ENCODE measurements at places on chromosomes 5 and 9. TPM values are rescaled to one million over a fixed set of nuclear protein-coding genes. Genes with fewer than 3 reads are reported as not detected.

DNA sequence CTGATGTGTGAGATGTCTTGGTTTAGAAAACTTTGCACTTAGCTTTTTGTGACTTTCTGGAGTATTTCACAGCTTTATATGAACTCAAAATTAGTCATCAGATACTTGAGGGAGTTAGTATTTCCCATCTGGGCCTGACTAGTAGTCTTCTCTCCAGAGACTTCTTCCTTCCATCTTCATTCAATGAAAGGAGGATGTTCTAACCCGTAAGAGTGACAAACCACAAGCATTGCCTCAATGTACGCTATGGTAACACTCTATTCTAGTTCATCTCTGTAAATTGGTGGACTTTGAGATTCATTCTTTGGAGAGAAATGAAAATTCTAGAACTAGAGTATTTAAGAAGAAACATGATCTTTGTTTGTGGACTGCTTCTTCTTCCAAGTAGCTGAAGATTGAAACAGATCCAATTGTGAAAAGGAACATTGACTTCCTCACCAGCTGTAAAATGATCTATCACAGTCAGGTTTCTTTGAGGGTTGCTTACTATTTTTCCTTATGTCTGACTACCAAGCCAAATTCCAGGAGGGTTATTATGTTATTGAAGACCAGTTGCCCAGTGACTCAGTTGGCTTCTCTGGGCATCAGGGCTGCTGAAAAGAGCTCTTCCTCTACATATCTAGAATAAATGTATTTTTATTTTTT, 157.6 kb downstream of the SLC12A2 start:
- DNase-seq, result no peak

- no peak for DNase-seq
These were observed 217.0 kb downstream of the DMRT2 start for GRCh38 chr9:1267141-1267570.

DNA sequence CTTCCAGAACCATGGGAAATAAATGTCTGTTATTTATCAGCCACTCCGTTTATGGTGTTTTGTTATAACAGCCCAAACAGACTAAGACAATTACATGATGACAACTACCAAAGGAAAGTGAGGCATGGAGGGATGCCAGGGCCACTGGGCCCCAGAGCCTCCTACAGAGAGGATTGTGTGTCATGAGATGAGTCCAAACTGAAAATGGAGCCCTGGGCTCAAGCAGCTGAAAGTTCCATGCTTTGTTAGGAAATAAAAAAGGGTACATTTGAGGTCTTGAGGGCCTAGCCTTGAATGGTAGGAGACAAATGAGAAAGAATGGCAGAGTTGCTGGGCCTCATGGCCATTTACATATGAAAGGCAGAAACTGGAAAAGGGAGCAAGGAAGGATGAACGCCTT, 586.5 kb downstream of the CETN3 start:
- no peak for DNase-seq

GRCh38 chr5:127985811-127986325, 97.7 kb upstream of the SLC12A2 start:
- no peak for DNase-seq

GRCh38 chr5:126309860-126310259, 113.3 kb upstream of the GRAMD2B start:
- no peak for DNase-seq

GRCh38 chr5:3201121-3201520, 394.5 kb upstream of the IRX1 start:
- DNase-seq, result no peak

- no peak for DNase-seq
These were observed 380.6 kb downstream of the ADGRV1 start for GRCh38 chr5:90939211-90939610.

DNA sequence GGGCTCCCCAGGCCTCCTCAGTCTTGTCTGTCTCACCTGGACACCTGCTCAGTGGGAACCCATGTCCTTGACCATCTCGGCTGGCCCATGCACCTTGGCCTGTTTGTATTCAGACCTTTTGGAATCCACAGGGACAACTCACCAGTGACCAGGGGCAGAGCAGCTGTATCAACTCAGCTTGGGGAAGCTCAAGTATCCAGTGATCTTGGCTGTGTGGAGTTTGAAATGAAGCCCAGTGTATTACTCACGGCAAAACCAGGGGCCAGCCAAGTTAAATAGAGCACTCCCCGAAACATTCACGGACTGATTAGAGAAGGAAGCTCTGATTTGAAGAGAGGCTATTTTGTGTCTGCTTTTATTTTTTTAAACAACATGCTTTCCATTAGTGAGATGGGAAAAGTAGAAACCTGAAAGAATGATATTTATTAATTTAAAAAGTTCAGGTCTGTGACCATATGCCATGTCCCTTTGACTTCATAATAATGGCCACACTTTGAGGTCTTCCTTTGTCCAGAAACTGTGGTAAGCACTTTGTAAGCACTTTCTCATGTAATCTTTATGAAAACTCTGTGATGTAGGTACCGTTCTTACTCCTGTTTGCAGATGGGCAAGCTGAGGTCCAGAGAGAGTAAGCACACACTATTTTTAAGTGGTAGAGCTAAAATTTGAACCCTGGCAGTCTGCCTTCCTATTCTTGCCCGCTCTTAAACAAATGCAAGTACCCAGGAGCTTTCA, 656.5 kb downstream of the BNC2 start:
- DNase-seq, result peak; percentile 31

DNA sequence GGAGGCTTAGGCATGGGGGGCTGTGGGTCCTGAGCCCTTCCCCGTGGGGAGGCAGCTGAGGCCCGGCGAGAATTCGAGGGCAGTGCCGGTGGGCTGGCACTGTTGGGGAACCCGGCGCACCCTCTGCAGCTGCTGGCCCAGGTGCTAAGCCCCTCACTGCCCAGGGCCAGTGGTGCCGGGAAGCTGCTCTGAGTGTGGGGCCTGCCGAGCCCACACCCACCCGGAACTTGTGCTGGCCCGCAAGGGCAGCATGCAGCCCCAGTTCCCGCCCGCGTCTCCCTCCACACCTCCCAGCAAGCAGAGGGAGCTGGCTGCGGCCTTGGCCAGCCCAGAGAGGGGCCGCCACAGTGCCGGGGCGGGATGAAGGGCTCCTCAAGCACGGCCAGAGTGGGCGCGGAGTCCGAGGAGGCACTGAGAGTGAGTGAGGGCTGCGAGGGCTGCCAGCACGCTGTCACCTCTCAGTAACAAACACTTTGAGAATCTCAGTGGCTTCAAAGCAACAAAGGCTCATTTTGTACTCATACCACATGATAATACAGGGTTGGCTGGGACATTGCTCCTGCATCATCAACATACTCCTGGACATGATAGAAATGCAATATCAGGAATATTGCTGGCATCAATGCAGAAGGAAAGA, 265.7 kb upstream of the ANKRD55 start:
- no peak for DNase-seq

DNA sequence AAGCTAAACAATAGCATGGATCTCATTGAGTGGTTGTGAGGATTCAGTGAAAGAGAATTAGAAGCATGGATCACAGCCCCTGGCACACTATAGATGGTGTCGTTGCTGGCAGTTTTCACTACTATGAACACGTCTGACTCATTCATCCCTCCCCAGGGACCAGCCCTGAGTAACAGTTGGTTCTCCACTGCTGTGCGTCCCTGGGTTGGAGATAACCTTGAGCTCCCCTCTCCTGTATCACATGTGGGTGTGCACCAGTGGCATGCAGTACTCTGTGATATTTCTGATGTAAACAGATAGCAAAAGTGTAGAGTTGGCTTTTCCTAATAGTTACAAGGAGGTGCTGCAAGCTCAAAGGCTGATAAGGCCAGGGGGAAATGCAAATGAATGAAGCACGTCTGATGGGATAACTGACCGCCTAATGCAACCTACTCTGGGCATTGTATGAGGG, 8.8 kb upstream of the LCP2 start:
- no peak for DNase-seq

- no peak for DNase-seq
These were observed 405.2 kb downstream of the ZNF608 start for GRCh38 chr5:124341066-124341858.

- DNase-seq, result no peak
These were observed 1587.7 kb upstream of the NUDT12 start for GRCh38 chr5:105150323-105150722.

GRCh38 chr5:168072665-168073064, 218.8 kb upstream of the WWC1 start:
- DNase-seq, result no peak

- no peak for DNase-seq
These were observed 82.8 kb downstream of the PLPP1 start for GRCh38 chr5:55451976-55452375.

DNA sequence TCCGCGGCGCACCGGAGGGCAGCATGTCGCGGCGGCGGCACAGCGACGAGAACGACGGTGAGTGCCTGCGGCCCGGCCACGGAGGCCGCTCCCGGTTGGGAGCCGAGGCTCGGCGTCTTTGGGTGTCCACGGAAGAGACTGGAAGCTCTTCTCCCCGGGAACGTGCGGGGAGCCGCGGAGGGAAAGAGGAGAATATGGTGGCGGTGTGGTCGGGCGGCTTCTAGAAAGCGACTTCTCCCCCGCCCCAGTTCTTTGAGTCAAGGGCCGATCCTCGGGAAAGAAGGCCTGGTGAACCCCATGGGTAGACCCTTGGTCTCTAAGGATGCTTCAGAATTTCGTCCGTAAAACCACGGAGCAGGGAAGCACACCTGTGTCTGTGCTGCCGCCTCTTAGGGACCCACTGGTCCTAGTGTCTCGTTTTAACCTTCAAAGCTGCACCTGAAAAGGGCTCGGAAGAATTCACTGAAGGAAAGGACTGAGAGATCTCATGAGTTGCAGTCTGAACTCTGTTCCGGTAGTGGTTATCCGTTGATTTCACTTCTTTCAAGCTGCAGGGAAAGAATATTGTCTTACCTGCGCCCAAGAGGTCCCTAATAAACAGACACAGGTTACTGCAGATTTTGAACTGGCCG, 354 bp downstream of the NCBP1 start:
- DNase-seq, result no peak

DNA sequence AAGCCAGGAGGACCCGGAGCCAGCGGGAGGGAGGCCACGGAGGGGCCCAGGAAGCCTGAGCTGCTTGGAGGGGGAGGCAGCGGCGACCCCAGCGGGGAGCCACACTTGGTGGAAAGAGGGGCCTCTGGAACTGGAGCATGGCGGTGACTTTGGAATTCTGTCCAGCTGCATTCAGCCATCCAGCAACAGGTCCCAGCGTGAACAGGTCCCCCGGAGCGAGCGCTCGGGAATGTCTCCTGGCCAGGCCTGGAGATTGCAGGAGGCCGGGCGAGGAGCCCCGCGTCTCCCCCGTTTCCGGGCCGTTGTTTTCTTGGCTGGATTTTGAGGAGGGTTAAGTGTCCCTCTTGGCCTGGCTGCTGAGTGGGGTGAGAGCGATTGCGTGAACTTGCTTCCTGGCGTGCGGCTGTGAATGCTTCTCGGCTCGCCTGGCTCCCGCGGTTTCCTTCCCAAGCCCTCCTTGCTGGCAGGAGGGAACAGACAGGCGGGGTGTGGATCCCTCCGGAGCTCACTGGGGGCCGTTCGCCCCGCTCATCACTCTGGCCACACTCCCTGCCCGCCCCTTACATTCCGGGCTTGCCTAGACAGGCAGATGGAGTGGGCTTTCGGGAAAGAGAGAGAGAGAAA, 125.3 kb upstream of the IRX4 start:
- DNase-seq, result no peak

DNA sequence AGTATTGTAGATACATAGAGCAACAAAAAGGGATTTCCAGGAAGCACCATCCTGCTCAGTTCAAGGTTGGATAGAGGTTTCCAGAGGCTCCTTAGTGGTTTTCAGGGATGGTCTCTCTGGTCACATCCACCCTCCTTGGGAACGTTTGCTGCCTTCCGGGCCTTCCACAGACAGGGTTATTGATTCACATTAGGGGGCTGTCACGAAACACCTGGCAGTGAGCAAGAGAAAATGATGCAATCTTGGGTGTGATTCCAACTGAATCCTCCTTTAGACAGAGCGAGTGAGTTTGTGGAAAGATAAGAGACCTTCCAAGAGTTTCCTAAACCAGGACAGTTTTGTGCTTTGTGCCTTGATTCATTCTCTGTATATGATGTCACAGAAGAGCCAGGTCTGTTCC, 43.8 kb upstream of the CTSL start:
- no peak for DNase-seq

GRCh38 chr5:77627869-77628674, 10.4 kb downstream of the OTP start:
- DNase-seq, result no peak

GRCh38 chr9:107422189-107423185, 67.1 kb downstream of the KLF4 start:
- DNase-seq, result peak; percentile 42

GRCh38 chr5:16970260-16970659, 34.2 kb upstream of the MYO10 start:
- no peak for DNase-seq

DNA sequence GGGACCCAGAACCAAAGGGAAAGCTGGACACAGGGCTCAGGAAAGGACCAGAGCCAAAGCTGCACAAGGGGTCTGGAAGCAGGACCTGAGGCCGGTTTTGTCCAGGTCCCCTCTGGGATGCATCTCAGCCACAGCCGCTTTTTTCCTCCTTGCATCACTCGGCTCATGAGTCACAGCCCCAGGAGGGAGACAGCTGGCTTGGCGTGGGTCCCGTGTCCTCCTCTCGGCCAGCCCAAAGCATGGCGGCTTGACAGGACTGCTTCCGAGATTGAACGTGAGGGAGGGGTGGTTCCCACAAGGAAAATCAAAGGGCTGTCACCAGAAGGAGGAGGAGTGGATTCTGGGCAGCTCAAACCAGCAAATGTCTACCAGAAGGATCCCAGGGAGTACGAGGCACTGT, 56.7 kb upstream of the CPLX2 start:
- no peak for DNase-seq

DNA sequence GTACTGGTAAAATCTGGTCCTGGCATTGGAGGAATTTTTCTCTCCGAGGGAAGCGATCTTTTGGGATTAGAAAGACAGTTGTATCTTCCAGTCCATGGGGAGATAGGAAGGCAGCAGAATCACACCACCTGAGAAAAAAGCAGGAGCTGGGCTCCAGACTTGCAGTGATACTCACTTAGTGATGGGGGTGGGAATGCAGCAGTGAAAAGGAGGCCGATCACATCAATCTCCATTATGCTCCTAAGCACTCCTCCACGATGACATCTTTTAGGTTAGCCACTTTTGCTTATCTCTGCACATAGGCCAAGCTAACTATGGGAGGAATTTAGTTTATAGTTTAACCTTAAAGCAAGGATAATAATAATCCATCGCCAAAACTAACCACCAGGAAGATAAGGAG, 219.0 kb downstream of the DMAC1 start:
- DNase-seq, result no peak

GRCh38 chr9:72489986-72490385, 31.4 kb upstream of the TMC1 start:
- DNase-seq, result no peak

DNA sequence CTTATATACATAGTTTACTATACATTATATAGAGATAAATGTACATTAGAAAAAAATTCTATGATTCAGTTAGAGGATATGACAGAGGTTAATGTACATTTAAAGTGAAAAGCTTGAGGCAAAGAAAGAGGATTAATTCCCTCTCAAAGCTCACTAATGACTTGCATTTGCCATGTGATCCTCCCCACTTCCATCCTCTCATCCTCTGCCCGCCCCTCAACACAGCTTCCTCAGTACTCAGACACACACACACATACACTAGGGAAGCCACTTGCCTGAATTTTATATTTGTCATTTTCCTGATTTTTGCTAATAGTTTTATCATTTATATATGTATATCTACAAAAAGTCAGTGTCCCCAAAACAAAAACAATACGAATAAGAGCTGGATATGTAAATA, 764.5 kb downstream of the EFNA5 start:
- no peak for DNase-seq

RAD17 gene
- 14.7 TPM for total RNA-seq

LMX1B gene
- total RNA-seq, result 9.2 TPM

BHMT2 gene
- total RNA-seq, result 8.0 TPM

WDR38 gene
- not detected for total RNA-seq

TMEM171 gene
- not detected for total RNA-seq

GMCL2 gene
- total RNA-seq, result not detected

NR5A1 gene
- not detected for total RNA-seq

ZNF454 gene
- total RNA-seq, result 1.9 TPM

CMBL gene
- total RNA-seq, result 9.2 TPM

Measured in breast epithelium (tissue), 4 donors.